ENCODE measurements at places on chromosomes 2 and 18. TPM values are rescaled to one million over a fixed set of nuclear protein-coding genes. Genes with fewer than 3 reads are reported as not detected.

The EVX2 gene
- total RNA-seq = not detected

GRCh38 chr18:25167612-25168410, 184.2 kb downstream of the ZNF521 start:
- H3K36me3 ChIP-seq = no peaks in the 10 kb centered on the region
- H3K4me1 ChIP-seq = no peaks in the 10 kb centered on the region
- DNase-seq = no peak
- no peak overlapping the region for H3K4me3 ChIP-seq
- no peak overlapping the region for H3K27ac ChIP-seq

GRCh38 chr2:120632796-120633646, 102.6 kb upstream of the GLI2 start:
- H3K4me1 ChIP-seq = no peaks in the 10 kb centered on the region
- no peak for DNase-seq
- no peak overlapping the region for H3K4me3 ChIP-seq
- H3K27ac ChIP-seq = no peak overlapping the region

GRCh38 chr2:72128843-72129227, 18.8 kb downstream of the CYP26B1 start:
- H3K4me1 ChIP-seq = no peaks in the 10 kb centered on the region
- no peak overlapping the region for H3K4me3 ChIP-seq
- no peak overlapping the region for H3K27ac ChIP-seq
- H3K36me3 ChIP-seq = no peaks in the 10 kb centered on the region

The MYO5B gene
- total RNA-seq = 4.5 TPM

DNA sequence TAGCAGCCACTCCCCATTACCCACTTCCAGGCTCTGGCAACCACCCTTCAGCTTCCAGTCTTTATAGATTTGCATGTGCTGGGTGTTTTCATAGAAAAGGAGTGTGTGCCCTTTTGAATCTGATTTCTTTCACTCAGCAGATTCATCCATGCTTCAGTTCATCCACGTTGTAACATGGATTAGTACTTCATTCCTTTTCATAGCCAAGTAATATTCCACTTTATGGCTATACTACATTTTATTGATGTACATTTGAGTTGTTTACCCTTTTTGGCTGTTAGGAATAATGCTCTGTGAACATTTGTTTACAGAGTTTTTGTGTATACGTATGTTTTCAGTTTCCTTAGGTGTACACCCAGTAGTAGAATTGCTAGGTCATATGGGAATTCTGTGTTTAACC, 205.5 kb upstream of the RAB12 start:
- H3K27me3 ChIP-seq = no peaks in the 10 kb centered on the region
- no peaks in the 10 kb centered on the region for H3K4me1 ChIP-seq
- H3K4me3 ChIP-seq = no peak overlapping the region

The LRATD1 gene
- total RNA-seq = 2.0 TPM

DNA sequence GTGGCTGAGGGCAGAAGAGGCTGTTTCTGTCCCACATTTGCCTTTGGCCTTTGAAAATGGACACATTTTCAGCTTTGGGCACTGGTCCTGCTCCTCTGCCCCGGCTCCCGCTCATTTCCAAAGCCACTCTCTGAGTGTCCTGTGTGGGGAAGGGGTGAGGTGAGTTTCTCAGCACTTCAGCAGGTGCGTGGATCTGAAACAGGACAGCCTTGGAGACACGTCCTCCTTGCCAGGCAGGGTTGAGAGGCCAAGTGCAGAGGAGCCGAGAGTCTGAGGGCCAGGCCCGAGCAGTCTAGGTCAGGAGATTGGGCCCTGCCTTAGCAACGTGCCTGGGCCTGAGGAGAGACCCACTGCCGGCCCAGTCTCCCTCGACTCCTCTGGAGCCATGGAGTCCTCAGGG, 21.9 kb upstream of the ALPI start:
- no peaks in the 10 kb centered on the region for H3K36me3 ChIP-seq
- H3K27ac ChIP-seq = no peak overlapping the region
- no peak for DNase-seq
- no peaks in the 10 kb centered on the region for H3K27me3 ChIP-seq

GRCh38 chr2:171307560-171307959, 126.2 kb downstream of the METTL8 start:
- H3K27ac ChIP-seq = no peak overlapping the region
- no peaks in the 10 kb centered on the region for H3K36me3 ChIP-seq
- no peak overlapping the region for H3K4me3 ChIP-seq
- no peak for DNase-seq
- no peaks in the 10 kb centered on the region for H3K27me3 ChIP-seq

The LOXHD1 gene
- 0.16 TPM for total RNA-seq

- H3K4me1 ChIP-seq = no peaks in the 10 kb centered on the region
- H3K27me3 ChIP-seq = no peaks in the 10 kb centered on the region
- no peak overlapping the region for H3K27ac ChIP-seq
Measured at GRCh38 chr18:34971313-34971712, 69.9 kb upstream of the MAPRE2 start.

The SNED1 gene
- total RNA-seq = 149 TPM

DNA sequence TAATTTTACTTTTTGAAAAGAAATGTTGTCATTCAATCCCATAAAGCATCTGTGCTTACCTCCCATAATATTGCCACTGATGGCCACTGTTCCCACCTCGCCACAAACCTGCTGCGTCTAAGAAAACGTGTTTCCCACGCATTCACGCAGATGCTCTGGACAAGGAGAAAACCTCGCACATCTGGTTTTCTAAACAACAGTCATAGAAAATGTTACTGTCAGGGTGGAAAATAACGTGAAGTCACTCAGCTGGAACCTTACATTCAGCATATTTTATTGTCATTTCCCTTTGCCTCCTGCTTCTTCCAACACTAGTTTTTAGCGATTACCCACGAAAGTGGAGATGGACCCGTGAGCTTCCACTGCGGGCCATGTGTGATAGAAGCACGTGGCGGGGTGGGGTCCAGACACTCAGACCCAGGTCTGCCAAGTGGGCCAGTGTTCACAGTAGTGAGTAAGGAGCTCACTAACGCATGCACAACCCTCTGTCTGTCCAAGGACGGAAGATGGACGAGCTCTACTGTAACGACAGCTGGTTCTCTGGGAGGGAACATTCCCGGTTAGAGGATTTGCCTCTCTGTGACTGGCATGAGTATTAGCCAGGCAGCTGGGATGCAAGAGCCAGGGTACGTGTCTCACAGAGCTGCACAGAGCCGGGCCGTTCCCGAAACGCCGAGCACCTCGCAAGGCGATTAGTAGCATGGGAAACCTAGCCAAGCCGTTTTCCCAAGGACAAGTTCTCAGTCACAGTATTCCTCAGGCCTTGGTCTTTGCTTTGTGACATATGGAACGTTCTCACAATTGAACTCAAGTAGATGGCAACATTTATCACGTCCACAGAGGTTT, 94.5 kb downstream of the MTCL1 start:
- H3K27me3 ChIP-seq = no peaks in the 10 kb centered on the region
- no peaks in the 10 kb centered on the region for H3K4me1 ChIP-seq
- no peaks in the 10 kb centered on the region for H3K36me3 ChIP-seq
- H3K27ac ChIP-seq = peak overlapping the region; percentile 62
- H3K4me3 ChIP-seq = peak overlapping the region; percentile 60

DNA sequence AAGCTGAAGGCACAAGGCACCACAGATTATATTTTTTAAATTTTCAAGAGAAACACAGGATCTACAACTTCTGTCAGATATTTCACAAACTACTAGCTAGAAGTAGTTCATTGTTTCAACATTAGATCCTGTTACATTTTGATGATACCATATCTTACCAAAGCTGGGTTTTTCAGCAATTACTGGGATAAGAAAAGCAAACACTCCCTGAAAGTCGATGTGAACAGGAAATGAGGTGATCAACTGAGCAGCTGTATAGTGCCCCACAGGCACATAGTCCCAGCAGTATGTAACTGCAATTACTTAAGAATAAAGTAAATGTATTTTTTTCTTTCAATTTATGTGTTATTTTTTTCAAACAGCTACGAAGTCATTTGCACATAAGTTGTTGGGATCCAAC, 103.5 kb downstream of the DNER start:
- no peak for DNase-seq
- H3K4me1 ChIP-seq = no peaks in the 10 kb centered on the region
- no peaks in the 10 kb centered on the region for H3K27me3 ChIP-seq
- no peak overlapping the region for H3K4me3 ChIP-seq
- no peak overlapping the region for H3K27ac ChIP-seq

DNA sequence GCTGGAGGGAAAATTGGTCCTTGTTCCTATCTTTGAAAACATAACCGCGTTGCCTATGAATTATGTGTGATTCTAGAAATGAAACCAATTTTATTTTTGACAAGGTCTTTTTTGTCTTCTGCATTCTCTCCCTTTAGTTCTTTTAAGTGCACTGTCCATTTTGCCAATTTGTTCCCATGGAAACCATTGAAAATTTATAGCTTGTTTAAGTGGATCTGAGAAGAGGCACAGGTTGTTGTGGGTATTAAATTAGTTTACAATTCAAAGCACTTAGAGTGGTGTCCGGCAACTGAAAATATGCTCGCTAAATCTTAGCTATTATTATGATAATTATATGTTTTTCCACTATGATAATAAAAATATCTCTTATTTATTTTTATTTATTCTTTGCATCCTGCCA, 107.5 kb upstream of the FSHR start:
- H3K27ac ChIP-seq = no peak overlapping the region
- no peak overlapping the region for H3K4me3 ChIP-seq
- no peak for DNase-seq
- no peaks in the 10 kb centered on the region for H3K36me3 ChIP-seq
- no peaks in the 10 kb centered on the region for H3K4me1 ChIP-seq

GRCh38 chr2:60219536-60219935, 333.9 kb downstream of the BCL11A start:
- H3K36me3 ChIP-seq = no peaks in the 10 kb centered on the region
- no peak overlapping the region for H3K27ac ChIP-seq
- DNase-seq = no peak

DNA sequence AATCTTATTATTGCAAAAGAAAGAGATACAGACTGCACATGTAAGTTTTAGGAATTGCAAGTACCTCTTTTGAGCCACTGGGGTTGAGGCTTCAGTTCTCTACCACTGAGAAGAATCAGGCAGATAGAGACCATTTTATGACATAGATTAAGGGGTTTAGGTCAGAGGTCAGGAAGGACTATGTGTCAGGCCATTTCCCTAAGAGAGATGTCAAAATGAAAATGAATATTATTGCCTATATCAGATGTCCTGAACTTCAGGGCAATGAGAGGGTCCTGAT, 113.7 kb downstream of the GATA6 start:
- H3K4me1 ChIP-seq = no peaks in the 10 kb centered on the region
- H3K27me3 ChIP-seq = no peaks in the 10 kb centered on the region
- H3K27ac ChIP-seq = no peak overlapping the region
- DNase-seq = no peak

The SLC66A3 gene
- 30.4 TPM for total RNA-seq

- peaks cover 6% of the 10 kb centered on the region for H3K4me1 ChIP-seq
- no peak overlapping the region for H3K4me3 ChIP-seq
- no peaks in the 10 kb centered on the region for H3K27me3 ChIP-seq
- no peak for DNase-seq
Measured at GRCh38 chr2:85995648-85996529, 107.1 kb upstream of the ST3GAL5 start.

GRCh38 chr2:229818230-229818629, 103.6 kb downstream of the TRIP12 start:
- no peak for DNase-seq
- H3K27ac ChIP-seq = no peak overlapping the region
- H3K27me3 ChIP-seq = no peaks in the 10 kb centered on the region
- no peak overlapping the region for H3K4me3 ChIP-seq

GRCh38 chr2:95347681-95348608, 50.8 kb downstream of the KCNIP3 start:
- no peaks in the 10 kb centered on the region for H3K4me1 ChIP-seq
- H3K4me3 ChIP-seq = no peak overlapping the region
- no peaks in the 10 kb centered on the region for H3K27me3 ChIP-seq
- H3K27ac ChIP-seq = no peak overlapping the region
- DNase-seq = peak; percentile 70

The GALNT14 gene
- 1.2 TPM for total RNA-seq

The TMEM169 gene
- 0.32 TPM for total RNA-seq

The FBXO15 gene
- 0.52 TPM for total RNA-seq

The SPAG16 gene
- total RNA-seq = 23.7 TPM

DNA sequence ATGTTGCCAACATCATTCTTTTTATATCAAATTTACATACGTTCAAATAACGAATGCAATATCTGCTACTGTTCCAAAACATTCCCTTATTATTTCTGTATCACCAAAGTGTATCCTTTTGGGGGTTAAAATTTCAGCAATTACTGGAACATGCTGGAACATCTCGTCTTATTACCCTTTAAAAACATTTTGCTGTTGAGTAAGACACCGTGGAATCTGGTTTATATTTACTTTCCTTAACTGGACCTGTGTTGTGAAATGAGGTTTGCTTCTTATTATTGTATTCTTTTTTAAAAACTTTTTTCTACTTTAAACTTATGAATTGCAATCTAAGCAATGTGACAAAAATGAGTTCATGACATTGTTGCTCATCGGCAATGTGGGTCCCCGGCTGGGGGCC, 87.4 kb upstream of the PTPRM start:
- H3K4me3 ChIP-seq = no peak overlapping the region
- no peaks in the 10 kb centered on the region for H3K4me1 ChIP-seq
- H3K27me3 ChIP-seq = no peaks in the 10 kb centered on the region
- no peak for DNase-seq
- no peak overlapping the region for H3K27ac ChIP-seq

DNA sequence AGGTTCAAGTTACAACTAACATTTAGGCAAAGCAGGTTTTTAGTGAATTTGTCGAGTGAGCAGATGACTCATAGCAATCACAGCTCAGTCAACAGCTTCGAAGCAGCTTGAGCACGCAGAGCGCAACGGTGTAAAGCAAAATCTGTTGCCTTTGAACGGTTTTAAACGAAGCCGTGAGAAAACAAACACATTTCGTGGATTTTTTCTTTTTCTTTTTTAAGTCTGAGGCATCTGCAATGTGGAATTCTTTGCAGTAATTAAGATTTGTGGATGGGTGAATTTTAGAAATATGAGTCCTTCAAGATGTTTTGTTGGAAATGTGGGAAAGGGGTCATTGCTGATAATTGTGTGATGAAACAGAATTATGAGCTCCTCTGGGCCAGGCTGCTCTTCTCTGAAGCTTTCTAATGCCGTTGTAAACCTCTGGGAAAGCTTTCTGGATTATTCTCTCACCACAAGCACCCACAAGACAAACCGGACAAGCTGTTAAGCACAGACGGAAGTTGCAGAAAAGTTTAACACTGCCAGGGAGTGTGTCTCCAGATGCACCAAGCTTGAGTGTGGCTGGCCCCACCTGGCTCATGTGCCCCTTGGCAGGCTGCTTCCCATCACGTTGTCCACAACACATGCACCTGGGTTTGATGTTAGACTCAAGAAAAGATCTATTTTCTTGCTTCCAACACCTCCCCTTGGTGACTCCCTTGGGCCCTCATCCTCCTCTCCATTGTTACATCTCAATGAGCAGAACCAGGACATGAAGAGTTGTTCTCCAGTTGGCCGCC, 224.7 kb downstream of the ACKR3 start:
- H3K27ac ChIP-seq = no peak overlapping the region
- no peaks in the 10 kb centered on the region for H3K27me3 ChIP-seq
- no peaks in the 10 kb centered on the region for H3K4me1 ChIP-seq
- no peak overlapping the region for H3K4me3 ChIP-seq
- DNase-seq = no peak
- no peaks in the 10 kb centered on the region for H3K36me3 ChIP-seq

GRCh38 chr2:79835911-79836310, 323.1 kb downstream of the CTNNA2 start:
- no peak overlapping the region for H3K27ac ChIP-seq
- DNase-seq = no peak
- H3K36me3 ChIP-seq = no peaks in the 10 kb centered on the region
- no peak overlapping the region for H3K4me3 ChIP-seq
- H3K27me3 ChIP-seq = no peaks in the 10 kb centered on the region
- no peaks in the 10 kb centered on the region for H3K4me1 ChIP-seq
